ENCODE measurements at places on chromosomes 5 and 9. TPM values are rescaled to one million over a fixed set of nuclear protein-coding genes. Genes with fewer than 3 reads are reported as not detected.
A peak's percentile ranks its signal among the peaks of the same experiment; 100 is the strongest.

DNA sequence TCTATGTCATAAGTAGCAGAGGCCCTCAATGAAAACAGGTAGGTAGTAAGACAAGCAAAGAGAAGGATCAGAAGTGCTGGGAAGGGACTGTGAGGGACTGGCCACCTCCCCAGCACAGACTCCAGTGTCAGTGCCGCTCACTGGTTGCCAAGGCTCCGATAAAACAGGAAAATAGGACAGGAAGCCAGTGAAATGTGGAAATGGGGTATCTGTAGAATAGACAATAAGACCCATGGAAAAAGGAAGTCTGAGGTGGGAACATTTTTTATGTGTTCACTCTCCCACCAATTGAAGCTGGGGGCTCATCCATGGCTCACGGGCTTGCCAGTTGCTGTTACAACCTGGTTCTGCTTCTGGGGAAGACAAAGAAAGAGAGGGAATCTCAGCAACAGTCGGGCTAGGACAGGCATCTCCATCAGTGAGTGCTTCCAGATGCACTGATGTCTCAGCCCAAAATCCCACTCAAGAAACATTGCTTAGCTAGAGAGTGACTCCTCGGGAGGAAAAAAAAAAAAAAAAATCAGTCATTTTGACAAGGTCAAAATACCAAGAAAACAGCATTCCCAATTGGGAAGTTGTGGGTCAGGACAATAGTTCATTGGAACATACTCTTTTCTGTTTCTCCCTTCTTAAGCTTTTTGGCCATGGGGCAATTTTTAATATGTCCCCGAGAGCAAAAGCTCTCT is 27.6 kb upstream of the NFIB start:
- no peak for DNase-seq

DNA sequence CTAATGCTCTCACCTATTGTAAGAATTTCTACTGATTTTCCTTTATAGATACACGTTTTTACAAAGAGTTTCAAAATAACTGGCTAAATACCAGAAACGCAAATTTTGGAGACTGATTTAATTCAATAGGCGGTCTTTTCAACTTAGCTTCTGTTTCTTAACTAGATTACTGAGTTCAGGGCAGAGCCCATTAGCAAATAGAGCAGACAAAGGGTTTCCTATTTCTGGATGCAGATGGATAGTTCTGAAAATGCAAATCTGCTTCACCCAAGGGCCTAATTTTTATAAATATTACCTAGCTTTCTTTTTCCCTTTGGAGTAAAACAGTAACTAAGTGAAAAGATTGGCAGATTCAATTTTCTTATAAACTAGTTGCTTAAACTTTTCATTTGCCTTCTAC is 13.6 kb upstream of the KIAA1958 start:
- DNase-seq = no peak

DNA sequence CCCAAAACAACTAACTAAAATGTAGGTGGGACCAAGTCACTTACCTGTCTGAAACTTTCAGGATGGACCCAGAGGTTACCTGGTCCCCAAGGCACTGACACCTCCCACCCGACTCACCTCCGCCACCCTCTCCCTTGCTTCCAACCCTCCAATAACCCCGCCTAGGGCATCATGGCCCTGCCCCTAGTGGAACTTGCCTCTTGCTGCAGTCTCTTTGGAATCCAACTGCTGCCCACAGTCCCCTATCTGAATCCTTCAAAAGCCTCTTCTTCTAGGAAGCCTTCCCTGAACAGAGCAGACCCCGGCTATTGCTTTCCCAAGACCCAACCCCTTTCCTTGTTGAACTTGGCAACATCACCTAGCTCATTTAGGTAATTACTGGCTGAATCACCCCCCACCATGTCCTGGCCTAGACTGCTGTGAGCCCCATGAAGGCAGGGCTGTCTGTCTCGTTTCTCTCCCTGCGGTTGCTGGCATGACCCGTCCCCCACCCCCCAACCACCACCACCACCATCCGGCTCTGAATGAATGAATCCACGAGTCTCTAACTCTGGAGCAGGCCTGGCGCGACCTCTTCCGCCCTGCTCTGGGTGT is 9.4 kb downstream of the CRB2 start:
- no peak for DNase-seq

DNA sequence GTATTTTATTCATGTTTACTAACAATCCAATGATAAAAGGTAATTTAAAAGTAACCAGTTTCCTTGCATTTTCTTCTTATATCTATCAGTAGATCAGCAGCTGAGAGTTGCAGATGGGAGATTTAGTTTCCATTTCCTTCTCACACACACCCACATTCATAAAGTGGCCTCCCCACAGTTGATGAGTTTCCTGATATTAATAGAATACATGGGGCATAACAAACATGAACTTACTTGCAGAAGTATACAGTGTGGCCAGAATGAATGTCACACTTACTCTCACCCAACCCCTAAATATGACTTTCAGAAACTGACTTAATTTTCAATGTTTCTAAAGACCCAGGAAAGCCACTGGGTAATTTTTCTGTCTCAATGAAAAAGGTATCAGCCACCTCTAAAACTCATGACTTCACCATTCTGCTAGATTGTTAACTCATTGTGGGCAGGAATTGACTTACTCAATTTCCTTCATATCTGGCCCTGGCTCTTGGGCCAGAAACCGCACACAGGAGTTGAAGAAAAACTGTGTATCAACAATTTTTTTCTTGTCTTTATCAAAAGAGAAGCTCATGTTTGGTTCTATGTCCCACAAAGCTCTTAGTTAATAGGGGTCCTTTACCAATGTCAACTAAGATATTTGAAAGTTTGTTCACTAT is 63.5 kb upstream of the OSMR start:
- DNase-seq = no peak

- DNase-seq = no peak
These were observed 200.8 kb downstream of the MAT2B start for GRCh38 chr5:163706053-163706771.

DNA sequence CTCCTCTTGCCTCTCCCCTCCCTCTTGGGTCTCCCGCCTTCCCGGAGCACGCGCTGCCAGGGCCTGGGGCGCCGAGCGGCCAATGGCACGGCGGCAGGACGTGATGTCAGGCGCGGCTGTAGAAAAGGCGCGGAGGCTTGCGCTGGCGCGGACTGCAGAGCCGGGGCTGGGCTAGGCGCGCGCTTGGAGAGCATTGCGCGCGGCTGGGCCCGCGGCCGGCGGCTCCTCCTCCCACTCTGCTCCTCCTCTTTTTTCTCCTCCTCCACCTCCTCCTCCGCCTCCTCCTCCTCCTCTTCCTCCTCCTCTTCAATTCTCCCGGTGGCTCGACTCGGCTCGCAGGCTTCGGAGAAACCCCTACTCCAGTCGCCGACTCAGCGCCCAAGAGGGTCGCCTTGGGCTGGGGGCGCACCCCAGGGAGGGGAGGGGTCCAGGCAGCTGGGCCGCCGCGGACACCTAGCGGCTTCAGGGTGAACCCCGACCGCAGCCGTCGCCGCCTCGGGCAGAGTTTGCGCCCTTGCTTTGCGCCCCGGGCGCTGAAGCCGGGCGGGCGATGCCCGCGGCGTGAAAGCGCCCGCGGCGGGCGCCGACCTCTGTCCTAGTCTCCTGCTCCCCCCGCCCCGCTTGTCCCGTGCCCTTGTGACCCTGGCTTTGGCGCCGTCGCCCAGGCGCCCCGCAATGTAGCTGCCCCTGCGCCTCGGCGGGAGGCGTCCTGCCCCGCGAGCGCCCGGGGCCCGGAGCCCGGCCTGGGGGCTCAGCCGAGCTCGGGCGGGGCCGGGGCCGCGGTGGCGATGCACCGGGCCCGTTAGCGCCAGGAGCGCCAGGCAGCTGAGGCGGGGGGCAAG is at the start of gene LHX2:
Gene LHX2 (plus strand): TSS at position 309 of the 842 bp plus-strand sequence. CDS start 581 bp downstream, outside the sequence.
- no peak for DNase-seq

GRCh38 chr9:111178331-111179055 is 140.2 kb upstream of the LPAR1 start:
- DNase-seq = no peak

Gene NOXA1
- 1.4 TPM for total RNA-seq

- DNase-seq = no peak
These were observed 3.1 kb downstream of the ZER1 start for GRCh38 chr9:128768606-128769005.

DNA sequence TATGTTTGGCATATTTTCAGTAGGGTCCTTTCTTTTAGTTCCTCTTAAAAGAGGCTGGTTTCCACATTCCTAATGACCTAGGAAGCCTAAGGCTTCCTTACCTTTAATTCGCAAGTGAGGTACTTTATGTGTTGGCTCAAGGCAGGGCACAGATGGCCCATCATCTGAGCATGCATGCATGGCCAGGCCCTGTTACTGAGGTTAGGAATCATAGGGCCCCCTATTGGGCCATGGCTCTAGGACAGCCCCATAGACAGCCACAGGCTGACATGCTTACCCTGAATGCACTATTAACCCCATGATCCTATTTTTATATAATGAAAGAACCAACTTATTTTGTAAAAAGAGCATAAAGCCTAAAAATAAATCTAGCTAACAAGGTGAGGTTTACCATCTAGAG is 271.4 kb downstream of the ELAVL2 start:
- DNase-seq = no peak

DNA sequence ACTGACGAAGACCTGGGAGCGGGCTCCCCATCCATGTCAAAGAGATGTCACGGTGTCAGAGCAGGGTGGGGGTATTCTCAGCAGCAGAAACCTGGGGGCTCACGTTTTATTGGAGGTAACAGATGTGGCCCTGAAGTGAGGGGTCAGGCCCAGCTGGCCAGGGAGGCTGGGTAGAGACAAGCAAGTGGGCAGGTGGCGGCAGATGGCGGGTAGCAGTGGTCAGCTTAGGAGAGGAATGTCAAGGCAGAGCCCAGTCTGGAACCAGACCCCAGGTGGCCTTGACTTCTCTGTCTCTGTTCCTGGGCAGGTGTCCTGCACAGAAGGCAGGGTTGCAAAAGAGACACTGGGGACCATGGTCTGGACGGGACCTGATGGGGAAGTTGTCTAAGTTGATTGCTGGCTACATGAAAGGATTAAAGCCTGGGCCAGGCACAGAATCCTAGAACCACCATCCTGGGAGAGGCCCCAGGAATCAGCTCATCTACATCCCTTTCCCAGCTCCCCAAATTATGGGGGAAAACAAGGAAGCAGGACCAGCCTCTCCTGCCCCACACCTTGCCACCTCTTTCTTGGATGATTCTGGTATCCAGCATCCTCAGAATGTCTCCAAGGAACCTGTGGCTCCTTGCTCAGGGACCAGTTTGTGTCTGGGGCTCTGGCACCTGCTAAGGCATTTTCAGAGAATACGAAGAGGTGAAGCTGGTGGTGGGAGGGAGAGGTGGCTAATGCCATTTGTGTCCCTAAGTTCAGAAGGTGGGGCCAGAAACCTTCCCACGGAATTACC is 72.5 kb downstream of the AMBP start:
- peak; percentile 40 for DNase-seq

Gene LOX
- total RNA-seq = 8.4 TPM

Gene RNF180
- 27.1 TPM for total RNA-seq

DNA sequence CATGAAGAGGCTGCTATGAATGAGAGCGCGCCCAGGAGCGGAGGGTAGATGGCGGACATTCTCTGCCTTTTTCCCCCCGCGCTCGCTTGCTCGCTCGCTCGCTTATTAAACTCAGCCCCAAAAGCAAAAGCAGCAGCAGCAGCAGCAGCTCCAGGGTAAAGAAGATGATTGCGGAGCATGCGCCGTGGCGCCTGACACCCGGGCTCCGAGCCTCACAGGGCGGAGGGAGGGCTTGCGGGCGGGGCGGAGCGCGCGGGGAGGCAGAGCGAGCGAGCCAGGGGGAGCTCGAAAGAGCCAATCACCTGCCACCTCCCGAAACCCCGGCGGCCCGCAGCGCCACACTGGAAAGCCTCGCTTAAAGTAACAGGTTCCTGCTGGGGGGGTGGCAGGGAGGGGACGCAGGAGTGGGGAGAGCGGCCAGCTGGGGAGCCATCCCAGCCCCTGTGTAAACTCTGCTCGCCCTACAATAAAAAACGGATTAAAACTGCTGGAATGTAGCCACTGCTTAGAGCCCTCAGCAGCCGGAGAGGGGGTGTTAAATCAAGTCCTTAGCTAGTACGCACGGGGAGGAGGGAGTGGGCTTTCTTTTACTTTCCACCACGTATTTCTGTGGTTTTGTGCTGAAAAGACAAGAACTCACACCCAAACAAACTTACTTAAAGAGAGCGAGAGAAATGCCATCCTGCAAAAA is at the start of gene MLLT3:
Gene MLLT3 (minus strand): TSS at position 170 of the 691 bp plus-strand sequence.
- peak; percentile 98 for DNase-seq

DNA sequence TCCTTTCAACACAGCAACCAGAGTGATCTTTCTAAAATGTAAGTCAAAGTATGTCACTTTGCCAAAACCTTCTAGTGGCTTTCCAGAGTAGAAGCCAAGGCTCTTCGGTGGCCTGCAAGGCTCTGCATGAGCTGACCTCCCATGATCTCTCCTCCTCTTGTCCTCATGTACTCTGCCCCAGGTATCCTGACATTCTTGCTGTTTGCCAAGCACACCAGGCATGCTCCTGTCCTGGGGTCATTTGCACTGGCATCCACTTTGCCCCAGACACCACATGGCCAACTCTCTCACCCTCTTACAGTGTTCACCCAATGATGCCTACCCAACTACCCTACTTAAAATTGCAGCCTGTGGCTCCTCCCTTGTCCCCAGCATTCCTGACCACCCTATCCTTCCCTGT is 86.3 kb downstream of the ZNF618 start:
- no peak for DNase-seq

DNA sequence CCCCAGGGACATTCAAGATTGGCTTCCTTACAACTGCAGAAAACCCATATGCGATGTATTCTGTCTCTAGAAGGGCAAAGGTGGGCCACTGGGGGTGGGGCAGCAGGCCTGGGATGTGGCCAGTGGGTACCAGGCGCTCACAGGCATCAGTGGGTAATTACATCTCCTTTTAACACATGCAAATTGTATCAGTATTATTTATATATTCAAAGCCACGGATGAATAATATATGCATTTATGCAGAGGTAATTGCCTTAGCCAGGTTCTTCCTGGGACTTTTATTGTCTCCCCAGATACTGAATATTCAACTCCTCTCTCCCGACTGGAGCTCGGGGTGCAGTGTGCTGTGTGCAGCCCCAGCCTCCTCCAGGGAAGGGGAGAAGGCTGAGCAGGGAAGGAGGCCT is 109.4 kb upstream of the MVB12B start:
- no peak for DNase-seq

DNA sequence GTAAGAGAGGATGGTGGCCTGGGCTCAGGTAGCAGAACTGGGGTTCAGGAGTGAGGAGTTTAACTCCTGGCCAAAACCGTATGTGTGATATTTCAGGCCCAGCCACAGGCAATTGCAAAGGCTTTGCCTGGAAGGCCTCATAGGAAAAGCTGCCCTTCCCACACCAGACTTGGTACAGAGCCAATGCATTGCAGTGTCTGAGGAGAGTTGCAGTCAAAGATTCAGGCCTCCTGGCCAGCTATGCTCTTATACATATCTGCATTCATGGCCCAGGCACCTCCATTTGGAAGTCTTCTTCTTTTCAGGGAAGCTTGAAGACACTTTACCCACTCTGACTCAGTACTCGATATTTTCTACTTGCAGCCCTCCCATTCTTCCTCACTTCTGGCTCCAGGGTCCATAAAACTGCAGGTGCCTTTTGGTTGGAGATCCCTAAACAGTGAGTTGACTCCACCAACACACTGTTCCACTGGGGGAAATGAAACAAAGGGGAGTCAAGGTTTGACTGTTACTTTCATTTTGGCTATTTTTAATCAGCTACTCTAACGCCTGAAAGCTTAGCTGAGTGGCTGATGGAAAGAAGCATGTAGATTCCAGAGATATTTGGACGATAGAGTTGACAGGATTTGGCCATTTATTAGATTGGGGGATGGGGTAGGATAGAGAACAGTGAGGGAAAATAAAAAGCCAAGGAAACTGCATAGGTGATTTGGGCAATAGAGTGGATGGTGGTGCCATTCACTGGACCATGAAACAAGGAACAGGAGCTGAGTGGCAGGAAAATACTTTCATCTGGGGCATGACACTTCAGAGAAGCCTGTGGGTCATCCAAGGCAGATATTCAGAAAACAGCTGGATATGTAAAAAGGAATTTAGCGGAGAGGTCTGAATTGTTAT is 30.6 kb upstream of the IL33 start:
- no peak for DNase-seq
